ENCODE measurements at places on chromosomes 11 and 22.

- no peak for DNase-seq
Observed at GRCh38 chr11:126186708-126187529, 24.5 kb downstream of the RPUSD4 start.

GRCh38 chr11:47374720-47375019 lies 3.7 kb downstream of the SPI1 start:
- DNase-seq, result no peak

DNA sequence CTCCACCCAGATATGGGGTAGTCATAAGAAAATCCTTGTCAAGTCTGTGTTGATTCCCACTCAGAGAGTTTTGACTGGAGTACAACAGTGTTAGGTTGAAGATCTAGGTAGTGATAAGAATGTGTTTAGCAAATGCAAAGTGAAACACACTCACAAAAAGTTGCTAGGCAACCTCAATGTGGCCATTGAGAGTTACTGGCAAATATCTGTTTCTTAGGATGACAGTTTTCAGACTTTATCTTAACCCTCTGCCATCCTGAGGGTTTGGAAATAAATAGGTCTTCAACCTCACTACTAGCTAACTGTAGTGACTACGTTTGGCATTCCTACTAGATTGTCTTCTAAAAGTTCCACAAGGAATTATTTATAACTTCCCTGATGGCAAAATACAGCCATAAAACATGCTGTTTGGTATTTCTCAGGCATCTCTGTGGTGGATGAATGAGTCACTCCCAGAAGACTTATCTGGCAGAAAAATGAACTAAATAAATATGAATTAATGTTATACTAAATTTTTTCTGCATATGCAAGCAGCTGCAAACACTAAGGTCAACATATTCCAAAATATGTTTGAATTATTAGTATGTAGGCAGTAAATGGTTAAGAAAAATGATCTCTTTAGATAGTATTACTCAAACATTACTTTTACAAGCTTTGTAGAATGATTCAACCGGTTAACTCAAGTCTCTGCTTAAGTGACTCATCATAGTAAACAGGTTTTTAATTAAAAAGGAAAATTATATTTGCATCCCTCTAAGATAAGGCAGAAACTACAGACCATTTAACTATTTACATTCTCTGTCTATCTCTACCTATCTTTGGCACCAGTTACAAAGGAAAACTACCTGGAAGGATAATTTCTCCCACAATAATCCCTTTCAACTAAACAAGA lies 17.1 kb upstream of the SYTL2 start:
- DNase-seq, result no peak

DNA sequence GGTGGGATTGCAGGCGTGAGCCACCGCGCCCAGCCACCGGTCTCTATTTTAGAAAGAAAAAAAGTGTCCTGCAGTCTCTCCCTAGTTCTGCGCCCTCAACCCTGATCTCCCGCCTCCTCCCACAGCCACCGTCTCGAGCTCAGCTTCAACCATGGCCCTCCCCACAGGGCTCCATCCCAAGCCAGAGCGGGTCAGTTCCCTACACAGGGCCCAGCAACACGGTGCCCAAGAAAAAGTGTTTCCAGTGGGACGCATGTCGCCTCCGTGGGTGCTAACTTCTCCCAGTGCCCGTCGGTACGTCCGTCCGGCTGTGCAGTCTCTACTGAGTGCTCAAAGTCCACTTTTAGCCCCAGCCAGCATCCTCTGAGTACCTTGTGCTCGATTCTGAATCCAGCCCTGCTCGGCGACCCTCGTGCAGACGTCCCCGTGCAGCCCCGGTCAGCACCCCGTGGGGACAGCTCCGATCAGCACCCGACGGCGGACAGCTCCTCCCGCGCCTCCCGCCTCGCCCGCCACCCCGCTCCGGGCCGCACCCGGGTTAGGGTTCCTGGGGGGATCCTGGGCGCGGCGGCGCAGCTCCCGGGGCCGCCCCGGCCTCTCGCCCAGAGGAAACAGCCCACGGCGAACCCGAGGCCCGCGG lies 657 bp upstream of the MAPK8IP2 start:
- DNase-seq, result no peak

GRCh38 chr11:128928400-128928799 lies 14.3 kb downstream of the TP53AIP1 start:
- DNase-seq, result no peak

- DNase-seq, result no peak
Observed at GRCh38 chr22:34333285-34333684, 413.0 kb upstream of the LARGE1 start.

- no peak for DNase-seq
Observed at GRCh38 chr22:36064358-36064757, 35.7 kb upstream of the RBFOX2 start.

DNA sequence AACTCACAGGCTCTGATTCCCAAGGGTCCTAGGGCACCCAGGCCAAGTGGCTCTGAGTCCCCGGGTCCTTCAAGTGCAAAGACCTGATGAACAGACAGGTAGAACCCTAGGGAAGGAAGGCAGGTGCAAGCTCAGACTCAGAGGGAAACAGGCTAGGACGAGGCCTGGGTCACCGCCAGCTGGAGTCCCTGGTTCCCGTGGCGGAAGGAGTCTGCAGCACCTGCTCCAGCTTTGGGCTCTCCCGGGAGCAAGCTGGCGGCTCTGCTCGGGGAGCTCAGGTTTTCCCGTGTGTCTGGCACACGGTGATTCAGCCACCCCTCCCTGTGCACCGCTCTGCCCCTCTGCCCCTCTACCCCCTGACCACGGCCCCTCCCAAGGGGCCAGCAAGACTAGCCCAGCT lies 59.8 kb downstream of the WNT7B start:
- no peak for DNase-seq

DNA sequence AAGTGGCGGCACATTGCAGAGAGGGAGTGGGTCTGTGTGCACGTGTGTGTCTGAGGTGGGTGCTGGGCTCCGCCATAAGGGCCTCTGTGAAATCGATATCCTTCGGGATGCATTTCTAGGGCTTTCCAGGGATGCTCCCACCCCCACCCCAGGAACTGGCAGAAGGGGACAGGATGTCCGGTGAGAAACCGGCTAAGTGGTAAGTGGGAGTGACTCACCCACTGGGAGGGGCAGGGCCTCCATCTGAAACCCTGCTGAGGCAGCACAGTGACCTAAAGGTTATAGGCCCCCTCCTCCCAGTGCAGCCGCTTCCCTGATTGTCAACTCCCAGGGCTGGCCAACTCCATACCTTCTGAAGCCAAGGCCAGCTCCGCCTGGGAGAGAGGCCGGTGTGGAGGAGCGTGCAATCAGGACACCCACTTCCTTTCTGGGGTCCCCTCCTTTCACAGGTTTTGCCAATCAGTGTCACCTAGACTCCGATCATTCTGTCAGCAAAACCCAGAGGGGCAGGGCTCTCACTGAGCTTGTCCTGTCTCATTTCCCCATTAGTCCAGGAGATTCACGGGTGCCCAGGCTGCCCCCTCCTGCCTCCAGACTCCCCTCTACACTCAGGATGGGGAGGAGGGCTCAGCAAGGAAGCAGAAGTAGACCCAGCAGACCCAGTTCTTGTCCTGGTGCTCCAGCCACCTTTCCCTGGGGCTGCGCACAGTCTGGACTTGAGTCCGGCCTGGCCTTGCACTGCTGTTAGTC lies 44.5 kb downstream of the NECTIN1 start:
- DNase-seq, result no peak

- no peak for DNase-seq
Observed at GRCh38 chr11:107696140-107696539, 15.7 kb downstream of the SLN start.

DNA sequence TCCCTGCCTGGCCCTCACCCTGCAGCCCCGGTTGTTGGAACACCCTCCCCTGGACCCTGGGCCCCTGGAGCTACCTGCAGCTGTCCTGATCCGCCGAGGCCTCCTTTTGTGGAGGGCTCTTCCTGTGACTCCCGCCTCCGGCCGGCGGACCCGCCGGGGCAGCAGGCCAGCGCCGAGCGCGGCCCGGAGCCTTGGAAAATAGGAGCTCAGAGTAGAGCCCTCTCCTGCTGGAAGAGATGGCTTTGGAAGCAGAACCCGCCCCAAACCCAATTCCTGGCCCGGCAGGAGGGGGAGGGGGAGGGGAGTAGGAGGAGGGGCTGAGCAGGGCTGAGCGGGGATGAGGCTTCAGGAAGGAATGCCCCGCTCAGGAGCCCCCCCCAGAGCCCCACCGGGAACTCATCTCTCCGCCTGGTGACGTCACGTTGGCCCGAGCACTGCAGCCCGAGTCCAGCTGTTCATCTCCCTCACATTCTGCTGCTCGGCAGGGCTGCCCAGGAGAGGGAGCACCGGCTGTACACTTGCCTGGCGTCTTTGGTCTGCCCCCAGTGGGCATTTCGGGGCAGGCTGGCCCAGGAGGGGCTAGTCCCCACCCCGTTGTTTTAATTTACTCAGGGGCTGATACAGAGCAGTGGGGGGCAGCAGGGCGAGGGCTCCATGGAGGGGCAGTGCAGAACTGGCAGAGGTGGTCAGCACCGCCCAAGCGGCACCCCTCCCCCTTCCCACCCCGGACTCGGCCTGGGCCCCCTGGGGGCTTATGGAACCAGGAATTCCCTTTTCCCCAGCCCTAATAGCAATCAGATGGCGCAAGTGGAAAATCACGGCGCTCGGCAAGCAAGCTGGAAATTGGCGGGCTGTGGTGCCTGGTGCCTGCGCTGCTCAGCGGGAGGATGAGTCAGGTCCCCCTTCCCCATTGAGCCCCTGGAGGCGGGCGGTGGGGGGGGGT lies at the start of gene MRGPRF:
Gene MRGPRF, minus strand, starts transcription at position 238 of the 943 bp plus-strand sequence. CDS start 3,345 bp downstream, outside the sequence.
- DNase-seq, result no peak

GRCh38 chr22:49204599-49205482 lies 622.8 kb downstream of the BRD1 start:
- no peak for DNase-seq

- DNase-seq, result no peak
Observed at GRCh38 chr11:59999691-60000090, 17.3 kb upstream of the OOSP4B start.

DNA sequence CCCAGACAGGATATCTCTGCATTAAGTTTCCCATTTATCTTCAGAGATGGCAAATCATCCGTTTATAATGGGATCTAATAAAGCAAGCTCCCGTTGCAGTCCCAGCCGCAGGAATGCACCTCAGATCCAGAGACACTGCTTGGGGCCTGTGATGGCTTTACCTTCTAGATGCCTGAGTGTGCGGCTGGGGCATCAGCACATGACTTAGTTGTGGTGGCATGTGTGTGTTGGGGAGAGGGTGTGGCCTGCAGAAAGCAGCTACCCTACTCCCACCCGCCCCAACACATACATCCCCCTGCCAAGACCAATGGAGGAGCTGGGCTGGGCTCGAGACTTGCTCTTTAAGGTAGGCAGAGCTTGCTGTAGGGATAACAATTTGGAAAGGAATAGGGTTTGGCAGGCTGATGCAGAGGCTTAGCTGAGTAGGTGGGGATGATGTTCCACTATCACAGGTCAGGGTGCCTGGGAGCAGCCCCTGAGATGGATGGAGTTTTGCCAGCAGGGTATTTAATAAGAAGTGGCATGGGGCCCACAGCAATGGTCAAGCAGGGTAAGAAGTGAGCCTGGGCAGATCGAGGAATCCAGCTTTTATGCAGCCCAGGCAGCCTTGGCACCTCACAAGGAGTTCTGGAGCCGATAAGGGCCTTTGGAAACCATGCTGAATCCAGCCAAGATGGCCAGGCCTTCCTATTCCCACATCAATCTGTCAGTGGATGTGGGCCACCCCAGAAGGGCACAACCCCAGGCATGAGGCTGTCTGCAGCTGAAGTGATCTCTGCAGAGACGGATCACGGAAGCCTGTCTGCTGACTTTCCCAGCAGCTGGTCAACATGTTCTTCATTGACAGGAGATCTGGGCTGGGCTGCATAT lies 601.3 kb downstream of the BUD13 start:
- no peak for DNase-seq

DNA sequence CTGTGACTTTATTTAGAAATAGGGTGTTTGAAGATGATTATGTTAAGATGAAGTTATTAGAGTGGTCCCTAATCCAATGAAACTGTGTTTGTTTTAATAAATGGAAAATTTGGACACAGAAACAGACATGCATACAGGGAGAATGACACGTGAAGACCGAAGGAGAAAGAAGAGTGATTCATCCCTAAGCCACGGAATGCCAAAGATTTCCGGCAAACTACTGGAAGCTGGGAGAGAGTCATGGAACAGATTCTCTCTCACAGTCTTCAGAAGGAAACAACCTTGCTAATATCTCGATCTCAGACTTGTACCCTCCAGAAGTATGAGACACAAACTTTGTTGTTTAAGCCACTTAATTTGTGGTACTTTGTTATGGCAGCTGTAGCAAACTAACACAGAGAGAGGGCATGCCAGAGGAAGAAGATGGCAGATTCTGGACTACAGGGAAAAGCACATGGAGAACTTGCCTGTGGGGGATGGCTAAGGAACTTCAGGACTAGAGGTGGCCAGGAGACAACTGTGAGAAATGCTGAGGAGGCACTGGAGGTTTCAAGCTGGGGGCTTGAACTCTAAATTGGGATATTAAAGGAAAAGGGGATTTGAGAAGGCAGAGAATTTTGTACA lies 733.5 kb upstream of the CCDC90B start:
- DNase-seq, result no peak

DNA sequence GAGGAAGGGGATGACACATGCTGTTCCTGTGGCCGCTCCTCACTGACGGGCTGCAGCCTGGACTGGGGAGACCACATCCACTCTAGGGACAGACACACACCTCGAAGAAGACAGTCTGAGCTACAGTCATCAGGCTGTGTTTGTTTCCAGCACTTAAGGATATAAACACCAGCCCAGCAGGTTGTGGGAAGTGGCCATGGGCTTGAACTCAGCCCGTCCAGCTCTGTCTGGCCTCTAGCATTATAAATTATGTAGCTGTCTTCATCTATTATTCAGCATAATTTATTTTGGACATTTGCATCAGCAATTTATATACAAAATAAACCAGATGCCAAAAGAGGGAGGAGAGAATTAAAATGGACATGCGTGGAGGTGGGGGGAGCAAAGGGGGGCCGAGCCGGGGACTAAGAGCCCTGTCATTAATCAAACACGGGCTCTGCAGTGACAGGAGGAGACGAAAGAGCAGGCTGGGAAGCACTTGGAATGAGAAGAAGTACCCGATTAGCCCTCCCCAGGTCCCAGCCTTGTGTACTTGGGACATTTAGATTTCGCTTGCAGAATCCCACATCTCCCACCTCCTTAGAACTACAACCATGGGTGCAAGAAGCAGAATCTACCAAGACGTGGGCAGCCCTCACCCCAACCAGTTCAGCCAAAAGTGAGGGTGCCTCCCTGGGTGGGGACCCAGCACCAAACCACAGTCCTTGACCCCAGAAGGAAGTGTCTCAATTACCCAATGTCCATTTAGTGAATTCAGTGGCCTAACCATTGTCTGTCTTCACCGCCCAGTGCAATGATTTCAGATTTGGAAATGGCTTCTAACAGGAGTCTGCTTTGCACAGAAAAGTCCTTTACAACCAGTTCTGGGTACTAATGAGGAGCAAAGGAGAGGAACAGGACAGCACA lies 309.6 kb downstream of the OPCML start:
- no peak for DNase-seq

Measured in SK-N-MC (cell line).